ENCODE measurements at places on chromosomes 6 and 20.

- no peak for DNase-seq
Measured at GRCh38 chr20:62990306-62990825, 16.4 kb downstream of the BHLHE23 start.

DNA sequence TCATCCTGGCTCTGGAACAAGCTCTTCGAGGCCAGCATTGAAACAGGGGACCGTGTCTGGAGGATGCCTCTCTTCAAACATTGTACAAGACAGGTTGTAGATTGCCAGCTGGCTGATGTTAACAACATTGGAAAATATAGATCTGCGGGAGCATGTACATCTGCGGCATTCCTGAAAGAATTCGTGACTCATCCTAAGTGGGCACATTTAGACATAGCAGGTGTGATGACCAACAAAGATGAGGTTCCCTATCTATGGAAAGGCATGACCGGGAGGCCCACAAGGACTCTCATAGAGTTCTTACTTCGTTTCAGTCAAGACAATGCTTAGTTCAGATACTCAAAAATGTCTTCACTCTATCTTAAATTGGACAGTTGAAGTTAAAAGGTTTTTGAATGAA is 3.6 kb upstream of the CDKN1A start:
- peak; percentile 70 for DNase-seq

- DNase-seq: no peak
Measured at GRCh38 chr6:130908188-130908587, 81.0 kb downstream of the SMLR1 start.

GRCh38 chr20:4957939-4958362 is 43.4 kb downstream of the SLC23A2 start:
- DNase-seq: peak; percentile 6

DNA sequence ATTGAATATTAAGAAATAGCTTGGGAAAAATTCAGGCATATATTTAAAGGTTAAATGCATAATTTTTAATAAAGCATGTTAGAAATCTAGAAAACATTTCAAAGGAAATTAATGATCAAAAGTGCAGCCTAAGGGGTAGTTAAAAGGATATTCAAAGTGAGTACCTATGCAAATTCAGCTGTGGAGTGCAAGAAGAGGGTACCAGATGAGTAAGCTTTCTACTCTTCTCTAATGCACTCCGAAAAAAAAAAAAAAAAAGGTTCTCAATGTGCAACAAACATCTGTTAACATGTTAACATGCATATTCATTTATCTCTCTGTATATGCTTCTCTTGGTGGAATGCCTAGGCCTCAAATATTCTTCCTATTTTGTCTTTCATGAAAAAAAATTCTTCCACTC is 32.0 kb upstream of the KATNA1 start:
- DNase-seq: no peak

DNA sequence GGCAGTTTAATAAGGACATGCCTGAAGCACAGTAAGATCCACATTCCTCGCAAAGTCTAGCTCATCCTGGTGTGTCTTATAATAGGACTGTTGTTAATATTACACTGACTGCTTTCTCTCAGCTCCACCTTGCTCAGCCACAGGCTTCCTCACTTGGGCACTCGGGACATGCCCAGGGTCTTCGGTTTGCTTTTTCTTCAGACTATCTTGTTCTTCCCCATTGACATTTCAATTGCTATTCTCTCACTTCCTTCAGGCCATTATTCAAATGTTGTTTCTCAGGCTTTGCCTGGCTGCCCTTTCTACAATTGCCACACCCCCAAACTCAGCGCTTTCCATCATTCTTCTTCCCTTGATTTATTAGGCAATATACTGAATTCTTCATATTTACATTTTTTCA is 274.8 kb upstream of the RGS17 start:
- DNase-seq: no peak

DNA sequence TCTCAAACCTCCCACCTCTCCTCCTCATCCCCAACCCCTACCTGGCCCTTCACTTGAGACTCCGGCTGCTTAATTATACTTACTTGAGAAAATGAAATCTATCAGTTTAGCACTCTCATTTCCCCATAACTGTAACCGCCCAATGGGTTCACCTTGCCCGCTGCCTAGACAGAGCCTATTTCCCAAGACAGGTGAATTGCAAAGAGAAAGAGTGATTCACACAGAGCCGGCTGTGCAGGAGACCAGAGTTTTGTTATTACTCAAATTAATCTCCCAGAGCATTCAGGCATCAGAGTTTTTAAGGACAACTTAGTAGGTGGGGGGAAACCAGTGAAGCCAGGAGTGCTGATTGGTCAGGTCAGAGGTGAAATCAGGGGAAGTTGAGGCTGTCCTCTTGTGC is 301.4 kb upstream of the CDYL start:
- no peak for DNase-seq

- DNase-seq: no peak
Measured at GRCh38 chr6:125188037-125188436, 34.5 kb downstream of the TPD52L1 start.

DNA sequence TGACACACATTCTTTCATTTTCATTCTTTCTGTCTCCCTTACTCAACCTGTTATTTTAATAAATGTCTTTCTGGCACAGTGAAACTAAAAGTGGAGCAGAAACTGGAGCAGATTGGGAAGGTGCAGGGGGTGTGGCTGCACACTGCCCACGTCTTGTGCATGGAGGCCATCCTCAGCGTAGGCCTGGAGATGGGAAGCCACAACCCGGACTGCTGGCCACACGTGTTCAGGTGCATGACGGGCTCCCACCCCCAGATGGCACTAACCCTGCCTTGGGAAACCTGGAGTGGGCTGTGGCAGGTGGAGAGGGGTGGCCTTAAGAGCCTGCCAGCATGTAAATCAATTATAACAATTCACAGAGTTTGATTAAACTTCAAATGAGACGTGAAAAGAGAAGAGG is 71.4 kb upstream of the PBOV1 start:
- DNase-seq: peak; percentile 22

GRCh38 chr6:15447546-15448267 is 201.8 kb downstream of the JARID2 start:
- DNase-seq: no peak

- DNase-seq: peak; percentile 81
Measured at GRCh38 chr6:167501831-167502385, 177.0 kb downstream of the TTLL2 start.

- no peak for DNase-seq
Measured at GRCh38 chr20:47503685-47504084, 2.0 kb downstream of the NCOA3 start.

GRCh38 chr6:73983367-73983766 is 287.4 kb downstream of the CD109 start:
- DNase-seq: no peak

GRCh38 chr6:297571-298232 is 5.4 kb downstream of the DUSP22 start:
- no peak for DNase-seq

- DNase-seq: no peak
Measured at GRCh38 chr6:45477278-45477677, 99.5 kb upstream of the SUPT3H start.

DNA sequence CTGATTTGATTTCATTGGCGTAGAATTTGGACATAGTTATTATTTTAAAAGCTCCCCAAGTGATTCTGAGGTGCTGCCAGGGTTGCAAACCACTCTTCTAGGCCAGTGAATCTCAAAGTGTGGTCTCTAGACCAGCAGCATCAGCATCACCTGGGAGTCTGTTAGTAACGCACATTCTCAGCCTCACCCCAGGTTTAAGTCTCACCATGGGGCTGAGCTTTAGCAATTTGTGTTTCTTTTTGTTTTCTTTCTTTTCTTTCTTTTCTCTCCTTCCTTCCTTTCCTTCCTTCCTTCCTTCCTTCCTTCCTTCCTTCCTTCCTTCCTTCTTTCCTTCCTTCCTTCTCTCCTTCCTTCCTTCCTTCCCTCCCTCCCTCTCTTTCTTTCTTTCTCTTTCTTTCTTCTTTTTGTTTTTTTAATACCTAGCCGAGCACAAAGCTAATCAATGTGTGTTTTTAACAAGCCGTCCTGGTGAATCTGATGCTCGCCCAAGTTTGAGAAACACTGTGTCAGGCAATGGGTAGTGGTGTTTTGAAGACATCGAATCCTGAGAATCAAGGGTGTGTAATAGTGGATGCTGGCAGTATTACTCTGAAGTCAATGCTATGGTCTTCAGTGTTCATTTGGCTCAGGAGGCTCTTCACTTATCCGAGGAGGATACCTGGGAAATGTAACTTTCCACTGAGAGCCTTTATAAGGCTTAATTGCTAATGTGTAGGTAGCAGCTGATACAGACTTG is 104.9 kb downstream of the SLX4IP start:
- DNase-seq: no peak

GRCh38 chr6:20575704-20576451 is 41.6 kb downstream of the CDKAL1 start:
- DNase-seq: peak; percentile 78

GRCh38 chr6:36753671-36754405 is 56.2 kb downstream of the RAB44 start:
- no peak for DNase-seq

- DNase-seq: peak; percentile 4
Measured at GRCh38 chr6:142075516-142076101, 57.1 kb upstream of the GJE1 start.

- no peak for DNase-seq
Measured at GRCh38 chr6:53727748-53728147, 62.2 kb upstream of the KLHL31 start.

GRCh38 chr6:131740161-131740560 is 29.3 kb upstream of the CTAGE9 start:
- DNase-seq: no peak

- no peak for DNase-seq
Measured at GRCh38 chr6:132130626-132131298, 179.6 kb upstream of the CCN2 start.

GRCh38 chr20:57882451-57883161 is 172.8 kb upstream of the PMEPA1 start:
- DNase-seq: no peak

GRCh38 chr20:50306478-50307423 is 116.1 kb downstream of the CEBPB start:
- no peak for DNase-seq

- peak; percentile 22 for DNase-seq
Measured at GRCh38 chr6:12311106-12311505, 20.9 kb downstream of the EDN1 start.

GRCh38 chr20:12049125-12049524 is 131.4 kb downstream of the BTBD3 start:
- no peak for DNase-seq

DNA sequence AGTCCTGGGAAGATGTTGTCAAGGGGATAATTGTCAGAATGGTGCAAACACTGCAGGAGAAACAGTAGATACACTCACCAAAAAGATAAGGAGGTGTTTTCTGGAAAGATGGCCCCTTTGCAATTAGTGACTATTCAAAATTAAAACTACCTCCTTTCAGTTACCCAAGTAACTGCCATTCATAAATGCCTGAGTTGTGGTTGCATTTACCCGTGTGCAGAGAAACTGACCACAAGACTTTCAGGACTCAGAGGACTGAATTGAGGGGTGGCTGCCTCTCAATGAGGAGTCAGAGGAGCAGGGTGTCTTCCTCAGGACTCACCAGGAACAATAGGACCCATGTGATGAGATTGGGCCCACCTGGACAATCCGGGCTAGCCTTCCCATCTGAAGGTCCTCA is 39.0 kb downstream of the GCM1 start:
- DNase-seq: no peak

DNA sequence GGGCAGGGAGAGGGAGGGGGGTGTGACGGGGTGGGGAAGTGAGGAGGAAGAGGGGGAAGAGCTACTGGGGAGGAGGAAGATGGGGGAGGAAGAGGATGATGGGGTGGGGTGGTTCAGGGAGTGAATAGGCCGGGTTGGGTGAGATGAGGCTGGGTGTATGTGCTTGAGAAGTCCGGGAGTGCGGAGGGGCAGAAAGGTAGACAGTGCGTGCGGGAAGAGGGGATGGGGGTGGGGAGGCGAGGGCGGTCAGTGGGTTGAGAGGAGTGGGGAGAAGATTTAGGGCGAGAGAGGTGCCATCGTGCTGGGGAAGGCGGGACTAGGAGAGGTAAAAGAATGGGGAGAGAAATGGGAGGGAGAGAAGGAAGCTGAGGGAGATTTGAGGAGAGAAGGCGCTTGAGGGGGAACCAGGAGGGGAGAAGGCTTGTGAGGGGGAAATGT is 30.9 kb upstream of the NOTCH4 start:
- no peak for DNase-seq

DNA sequence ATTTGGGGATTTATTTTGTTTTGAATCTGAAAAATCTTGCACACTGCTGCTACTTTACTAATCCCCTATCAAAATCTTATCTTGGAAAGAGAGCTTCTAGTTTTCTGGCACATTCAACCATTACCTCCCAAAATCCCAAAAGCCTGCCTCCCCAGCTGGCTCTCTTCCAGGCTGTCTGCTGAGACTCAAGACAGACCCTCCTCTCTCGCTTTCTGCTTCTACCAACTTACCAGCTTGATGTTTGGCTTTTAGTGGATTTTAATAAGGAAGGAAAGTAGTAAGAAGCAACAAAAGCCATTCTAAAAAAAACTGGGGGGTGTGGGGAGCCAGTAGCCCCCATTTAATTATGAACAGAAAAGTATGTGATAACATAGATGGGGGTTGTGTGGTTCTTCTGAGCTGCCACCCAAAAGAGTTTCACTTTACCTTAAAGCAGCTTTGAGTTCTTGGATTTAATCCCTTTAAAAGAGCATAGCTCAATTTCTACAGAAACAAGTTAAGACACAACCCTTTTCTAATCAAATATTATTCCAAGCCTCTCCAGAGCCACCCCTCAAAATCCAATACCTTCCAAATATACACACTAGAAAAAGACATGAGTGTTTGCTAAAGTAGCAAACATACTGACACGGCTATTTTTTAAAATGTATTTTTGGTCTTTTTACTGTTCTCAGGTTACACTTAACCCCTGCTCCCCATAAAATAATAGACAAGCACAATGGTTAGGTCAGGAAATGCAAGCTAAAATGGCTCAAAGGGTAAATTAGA is 71.7 kb downstream of the ATP9A start:
- DNase-seq: no peak

GRCh38 chr6:111894272-111894671 is 21.0 kb upstream of the FYN start:
- DNase-seq: no peak

GRCh38 chr20:652615-653109 is 338 bp downstream of the SRXN1 start:
- peak; percentile 81 for DNase-seq

GRCh38 chr6:36650848-36651478 is 27.6 kb upstream of the CDKN1A start:
- DNase-seq: no peak

DNA sequence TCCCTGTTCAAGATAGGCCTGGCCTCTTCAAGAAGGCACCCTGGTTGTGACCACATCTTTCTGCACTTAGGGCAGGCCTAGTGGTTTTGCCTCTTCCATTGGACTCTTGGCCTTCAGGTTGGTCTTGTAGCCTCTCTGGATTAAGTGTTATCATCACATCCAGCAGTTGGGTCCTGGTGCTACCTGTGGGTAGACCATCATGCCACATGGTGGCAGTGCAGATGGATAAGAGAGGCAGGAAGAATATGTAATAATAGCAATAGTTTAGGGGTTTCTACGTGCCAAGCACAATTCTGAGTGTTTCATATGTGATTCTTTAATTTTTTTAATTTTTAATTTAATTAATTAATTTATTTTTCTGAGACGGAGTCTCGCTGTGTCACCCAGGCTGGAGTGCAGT is 28.5 kb upstream of the SNRPB2 start:
- DNase-seq: peak; percentile 53

- DNase-seq: peak; percentile 94
Measured at GRCh38 chr6:150072201-150072600, 3.3 kb upstream of the ULBP3 start.

- DNase-seq: no peak
Measured at GRCh38 chr6:150886155-150886554, 20.7 kb downstream of the MTHFD1L start.
